ENCODE measurements at places on chromosomes 13 and 19.

GRCh38 chr13:91212231-91212630, 135.3 kb upstream of the MIR17HG start:
- DNase-seq: no peak
- no peak overlapping the region for H3K27ac ChIP-seq
- no peaks in the 10 kb centered on the region for H3K4me1 ChIP-seq
- no peaks in the 10 kb centered on the region for H3K27me3 ChIP-seq
- H3K36me3 ChIP-seq: no peaks in the 10 kb centered on the region

GRCh38 chr19:1715540-1715939, 37.8 kb upstream of the ONECUT3 start:
- DNase-seq: no peak
- no peaks in the 10 kb centered on the region for H3K4me1 ChIP-seq
- no peak overlapping the region for H3K4me3 ChIP-seq
- no peak overlapping the region for H3K27ac ChIP-seq

- no peaks in the 10 kb centered on the region for H3K4me1 ChIP-seq
- H3K27me3 ChIP-seq: no peaks in the 10 kb centered on the region
- H3K27ac ChIP-seq: no peak overlapping the region
- no peak for DNase-seq
- no peak overlapping the region for H3K4me3 ChIP-seq
These were observed 54.3 kb downstream of the RUBCNL start for GRCh38 chr13:46332772-46333171.

DNA sequence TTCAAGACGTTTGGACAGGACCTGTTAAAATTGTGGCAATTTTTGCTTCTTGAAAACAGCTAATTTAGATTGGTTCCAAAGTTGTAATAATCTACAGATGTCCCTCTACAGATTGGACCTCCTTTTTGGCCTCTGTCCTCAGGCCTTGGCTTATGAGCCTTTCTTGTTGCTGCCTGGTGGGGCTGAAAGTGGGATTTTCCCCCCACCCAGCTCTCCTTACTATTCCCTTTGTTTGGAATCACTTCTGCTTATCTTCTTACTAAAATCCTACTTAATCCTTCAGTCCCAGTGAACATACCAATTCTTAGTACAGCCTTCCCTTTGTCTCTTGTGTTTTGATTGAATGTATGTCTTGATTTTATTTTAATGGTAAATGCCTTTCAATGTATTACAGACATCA, 63.5 kb upstream of the TEX29 start:
- no peaks in the 10 kb centered on the region for H3K4me1 ChIP-seq
- DNase-seq: no peak
- H3K4me3 ChIP-seq: no peak overlapping the region
- no peak overlapping the region for H3K27ac ChIP-seq
- peaks cover 39% of the 10 kb centered on the region for H3K36me3 ChIP-seq

DNA sequence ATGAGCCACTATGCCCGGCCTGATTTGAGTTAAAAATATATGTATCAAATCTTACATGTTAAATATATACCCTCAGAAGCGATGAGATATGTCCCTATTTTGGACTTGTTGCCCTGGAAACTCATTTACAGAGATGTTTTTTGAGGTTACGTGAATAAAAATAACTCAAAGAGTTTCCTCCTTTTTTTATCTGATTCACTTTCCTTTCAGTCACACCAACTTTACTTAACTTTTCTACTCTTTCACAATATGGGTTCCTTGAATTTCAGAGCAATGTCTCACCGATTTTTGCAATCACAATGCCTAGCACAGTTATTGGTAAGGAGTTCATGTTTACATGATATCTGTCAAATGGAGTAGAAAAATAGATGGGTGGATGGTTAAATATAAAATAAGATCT, 2.3 kb downstream of the OR7C2 start:
- H3K27ac ChIP-seq: no peak overlapping the region
- no peak overlapping the region for H3K4me3 ChIP-seq
- H3K27me3 ChIP-seq: no peaks in the 10 kb centered on the region
- H3K4me1 ChIP-seq: no peaks in the 10 kb centered on the region
- DNase-seq: no peak

- H3K27ac ChIP-seq: no peak overlapping the region
- H3K4me1 ChIP-seq: peaks cover 6% of the 10 kb centered on the region
- H3K4me3 ChIP-seq: no peak overlapping the region
- no peaks in the 10 kb centered on the region for H3K36me3 ChIP-seq
These were observed 6.4 kb upstream of the CDKN2D start for GRCh38 chr19:10575011-10575716.

DNA sequence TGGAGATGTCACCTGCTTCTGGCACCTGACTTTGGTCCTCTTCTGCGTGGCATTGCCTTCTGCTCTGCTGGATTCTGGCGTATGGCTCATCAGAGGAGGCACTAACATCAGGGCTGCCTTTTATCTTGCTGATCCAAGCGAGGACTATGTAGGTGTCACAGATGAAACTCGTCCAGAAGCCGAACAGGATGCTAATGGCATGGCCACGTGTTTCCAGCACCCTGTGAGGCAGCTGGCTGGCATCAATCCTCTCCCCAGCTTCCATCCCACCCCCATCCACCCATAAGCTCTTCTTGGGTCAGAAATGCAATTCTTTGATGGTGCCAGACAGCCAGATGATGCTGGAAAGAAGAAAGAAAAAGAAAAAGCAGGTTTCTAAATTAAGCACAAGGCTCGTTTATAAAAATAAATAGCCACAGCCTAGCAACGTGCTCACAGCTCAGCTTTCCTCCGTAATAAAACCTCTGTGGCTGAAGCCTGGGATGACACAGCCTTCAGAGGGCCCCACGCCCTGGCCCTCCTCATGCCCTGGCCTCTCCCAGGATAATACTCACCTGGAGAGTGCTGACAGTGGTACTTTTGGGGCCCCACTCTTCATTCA, 212.9 kb upstream of the SERP2 start:
- DNase-seq: no peak
- no peaks in the 10 kb centered on the region for H3K27me3 ChIP-seq
- no peak overlapping the region for H3K27ac ChIP-seq

DNA sequence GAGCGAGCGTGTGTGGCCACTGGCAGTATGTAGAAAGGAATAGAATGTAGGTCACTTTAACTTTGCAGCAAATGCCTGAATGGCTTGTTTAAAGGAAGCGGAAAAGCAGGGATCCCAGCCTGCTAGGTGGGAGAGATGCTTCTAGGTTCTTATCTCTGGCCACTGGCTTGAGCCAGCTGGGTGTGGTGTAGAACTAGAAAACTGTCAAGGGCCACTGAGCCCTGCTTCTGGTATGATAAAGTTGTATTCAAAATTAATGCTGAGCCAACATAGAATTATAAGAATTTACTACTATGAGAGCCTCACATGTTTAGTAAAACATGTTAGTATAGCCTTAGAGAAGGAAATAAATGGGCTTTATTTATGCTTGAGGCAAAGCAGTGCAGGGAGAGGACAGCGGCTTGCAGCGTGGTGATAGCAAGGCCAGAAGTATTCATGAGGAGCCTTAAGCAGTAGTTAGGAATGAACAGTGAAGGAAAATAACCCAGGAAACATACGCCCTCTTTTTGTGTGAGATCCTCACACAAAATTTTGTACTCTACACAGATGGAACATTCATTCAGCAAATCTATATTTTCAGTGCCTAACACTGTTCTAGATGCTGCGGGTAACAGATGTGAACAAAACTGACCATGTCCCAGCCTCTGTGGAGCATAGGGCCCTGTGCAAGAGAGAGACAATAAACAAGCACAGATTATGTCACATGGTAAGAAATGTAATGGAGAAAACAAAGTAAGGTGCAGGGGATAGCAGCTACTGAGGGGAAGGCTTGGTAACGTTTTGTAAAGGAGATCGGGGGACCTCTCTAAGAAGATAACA, 863.2 kb downstream of the DIAPH3 start:
- no peaks in the 10 kb centered on the region for H3K36me3 ChIP-seq
- H3K4me3 ChIP-seq: no peak overlapping the region
- H3K27me3 ChIP-seq: no peaks in the 10 kb centered on the region

- H3K27me3 ChIP-seq: no peaks in the 10 kb centered on the region
- no peak for DNase-seq
- no peaks in the 10 kb centered on the region for H3K36me3 ChIP-seq
- no peak overlapping the region for H3K4me3 ChIP-seq
These were observed 20.2 kb upstream of the PGLS start for GRCh38 chr19:17491287-17491686.

- H3K27ac ChIP-seq: no peak overlapping the region
- no peaks in the 10 kb centered on the region for H3K27me3 ChIP-seq
- H3K36me3 ChIP-seq: peaks cover 8% of the 10 kb centered on the region
- no peak overlapping the region for H3K4me3 ChIP-seq
- H3K4me1 ChIP-seq: no peaks in the 10 kb centered on the region
These were observed 85.8 kb downstream of the EPSTI1 start for GRCh38 chr13:42906257-42906656.

- no peak for DNase-seq
- no peak overlapping the region for H3K4me3 ChIP-seq
- no peaks in the 10 kb centered on the region for H3K27me3 ChIP-seq
- H3K36me3 ChIP-seq: no peaks in the 10 kb centered on the region
These were observed 4.2 kb downstream of the MISP start for GRCh38 chr19:755063-755462.

DNA sequence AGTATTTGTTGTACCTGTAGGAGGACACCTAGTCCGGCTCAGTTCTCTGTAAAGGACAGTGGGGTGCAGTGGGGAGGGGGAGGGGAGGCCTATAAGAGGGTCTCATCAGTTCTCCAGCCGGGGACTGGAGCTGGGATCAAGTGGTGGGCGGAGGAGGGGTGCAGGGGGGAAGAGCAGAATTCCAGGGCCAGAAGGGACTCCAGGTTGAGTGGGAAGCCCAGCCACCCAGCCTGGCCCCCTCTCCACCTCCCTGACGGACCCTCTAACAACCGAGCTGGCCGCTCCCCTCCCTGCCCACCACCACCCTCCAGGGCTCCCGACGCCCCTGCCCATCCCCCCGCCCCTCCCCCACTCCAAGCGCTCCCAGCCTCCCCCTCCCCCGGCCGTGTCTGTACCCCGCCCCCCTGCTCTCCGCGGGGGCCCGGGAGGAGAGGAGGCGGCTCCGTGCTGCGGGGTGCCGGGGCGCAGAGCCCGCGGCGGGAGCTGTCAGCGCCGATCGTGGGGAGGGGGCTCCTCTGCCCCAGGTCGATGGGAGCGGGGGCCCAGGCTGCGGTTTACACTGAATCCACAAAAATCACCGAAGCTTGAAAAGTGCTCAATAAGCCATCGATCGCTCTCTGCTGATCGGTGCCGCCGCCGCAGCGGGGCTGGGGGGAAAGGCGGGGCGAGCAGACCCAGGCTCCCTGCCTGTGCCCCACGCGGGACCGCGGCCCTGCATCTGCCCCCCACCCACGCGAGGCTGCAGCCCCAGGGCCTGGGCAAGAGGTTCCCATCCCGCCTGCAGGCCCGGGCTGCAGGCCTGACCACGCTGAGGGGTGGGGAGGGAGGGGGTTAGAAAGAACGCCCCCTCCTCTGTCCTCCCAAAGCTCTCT, 34.6 kb upstream of the ONECUT3 start:
- no peaks in the 10 kb centered on the region for H3K4me1 ChIP-seq
- H3K27ac ChIP-seq: no peak overlapping the region
- no peak for DNase-seq
- H3K4me3 ChIP-seq: no peak overlapping the region

GRCh38 chr19:29566496-29567054, 39.5 kb upstream of the POP4 start:
- H3K4me1 ChIP-seq: no peaks in the 10 kb centered on the region
- no peak for DNase-seq
- H3K27ac ChIP-seq: no peak overlapping the region
- no peaks in the 10 kb centered on the region for H3K36me3 ChIP-seq
- no peak overlapping the region for H3K4me3 ChIP-seq
- H3K27me3 ChIP-seq: no peaks in the 10 kb centered on the region

- peaks cover 32% of the 10 kb centered on the region for H3K36me3 ChIP-seq
- peaks cover 2% of the 10 kb centered on the region for H3K4me1 ChIP-seq
- no peaks in the 10 kb centered on the region for H3K27me3 ChIP-seq
- H3K4me3 ChIP-seq: no peak overlapping the region
- H3K27ac ChIP-seq: no peak overlapping the region
These were observed 4.5 kb downstream of the MIR17HG start for GRCh38 chr13:91351980-91352379.

DNA sequence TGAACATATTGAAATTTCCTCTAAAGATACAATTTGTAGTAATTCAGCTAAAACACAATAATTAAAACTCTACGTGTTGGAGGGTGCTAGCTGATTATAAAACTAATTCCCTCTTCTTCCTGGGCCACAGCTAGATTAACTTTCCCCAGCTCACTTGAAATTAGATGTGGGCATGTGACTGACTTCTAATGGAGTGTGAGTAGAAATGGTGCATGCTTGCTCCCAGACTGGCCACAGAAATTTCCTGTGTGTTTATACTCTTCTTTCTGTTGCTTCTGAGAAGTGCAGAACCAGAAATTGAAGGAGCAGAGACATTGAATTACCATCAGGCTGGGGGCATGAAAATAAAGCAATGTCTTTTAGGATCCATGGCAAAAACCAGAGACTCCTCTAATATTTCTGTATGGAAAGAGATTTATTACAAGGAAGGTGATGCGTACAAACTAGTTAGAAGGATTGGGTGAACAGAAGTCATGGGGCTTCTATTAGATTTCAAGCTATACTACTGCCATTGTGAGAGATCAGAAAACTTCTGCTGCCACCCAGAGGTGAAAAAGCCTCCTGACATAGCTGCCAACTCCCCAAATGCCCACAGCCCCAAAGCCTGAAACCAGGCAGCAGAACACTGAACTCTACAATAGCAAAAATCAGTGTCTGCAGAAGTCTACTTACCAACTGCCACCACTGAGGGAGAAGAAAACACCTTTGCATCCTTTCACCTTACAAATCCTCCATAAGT, 379.2 kb upstream of the MIR17HG start:
- H3K27ac ChIP-seq: no peak overlapping the region
- H3K4me1 ChIP-seq: no peaks in the 10 kb centered on the region
- no peaks in the 10 kb centered on the region for H3K36me3 ChIP-seq
- no peak overlapping the region for H3K4me3 ChIP-seq
- H3K27me3 ChIP-seq: no peaks in the 10 kb centered on the region

DNA sequence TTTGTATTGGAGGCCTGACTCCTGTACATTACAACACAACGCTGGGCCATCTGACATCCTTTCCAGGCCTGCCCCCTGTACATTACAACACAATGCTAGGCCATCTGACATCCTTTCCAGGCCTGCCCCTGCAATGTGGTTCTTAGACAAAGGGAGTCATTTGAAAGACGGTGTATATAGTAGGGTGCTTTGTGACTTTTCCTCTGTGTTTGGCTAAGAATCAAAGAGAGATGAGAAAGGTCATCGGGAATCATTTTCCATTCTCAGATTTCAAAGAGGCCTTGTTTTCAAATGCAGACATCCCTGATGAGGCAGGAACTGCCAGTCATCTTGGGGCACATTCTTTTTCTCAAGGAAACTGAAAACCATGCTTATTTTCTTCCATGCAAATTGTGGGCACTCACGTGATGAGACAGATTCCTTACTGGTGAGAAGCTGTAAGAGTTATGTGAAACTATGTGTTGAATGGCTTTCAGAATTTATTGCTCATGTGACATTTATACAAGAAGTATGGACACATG, 551.6 kb downstream of the MYO16 start:
- no peak overlapping the region for H3K4me3 ChIP-seq
- H3K4me1 ChIP-seq: no peaks in the 10 kb centered on the region
- no peak for DNase-seq
- H3K27ac ChIP-seq: no peak overlapping the region
- H3K36me3 ChIP-seq: no peaks in the 10 kb centered on the region
- H3K27me3 ChIP-seq: no peaks in the 10 kb centered on the region

Measured in effector memory CD4-positive, alpha-beta T cell (primary cell).